ENCODE measurements at places on chromosomes 4 and X.

- no peak for DNase-seq
Observed at GRCh38 chr4:181017038-181017437, 1226.2 kb upstream of the TENM3 start.

GRCh38 chr4:121977251-121978171, 25.7 kb upstream of the TRPC3 start:
- DNase-seq: no peak

GRCh38 chr4:110518889-110519490, 43.0 kb downstream of the ENPEP start:
- DNase-seq: no peak

- no peak for DNase-seq
Observed at GRCh38 chr4:2071912-2072867, 13.1 kb downstream of the NAT8L start.

GRCh38 chr4:76090241-76090691, 15.8 kb downstream of the ART3 start:
- DNase-seq: no peak

- no peak for DNase-seq
Observed at GRCh38 chr4:182065255-182065654, 177.9 kb upstream of the TENM3 start.

GRCh38 chrX:135543924-135544323, 23.5 kb downstream of the INTS6L start:
- no peak for DNase-seq

GRCh38 chr4:53855581-53856250, 208.7 kb downstream of the CHIC2 start:
- no peak for DNase-seq

DNA sequence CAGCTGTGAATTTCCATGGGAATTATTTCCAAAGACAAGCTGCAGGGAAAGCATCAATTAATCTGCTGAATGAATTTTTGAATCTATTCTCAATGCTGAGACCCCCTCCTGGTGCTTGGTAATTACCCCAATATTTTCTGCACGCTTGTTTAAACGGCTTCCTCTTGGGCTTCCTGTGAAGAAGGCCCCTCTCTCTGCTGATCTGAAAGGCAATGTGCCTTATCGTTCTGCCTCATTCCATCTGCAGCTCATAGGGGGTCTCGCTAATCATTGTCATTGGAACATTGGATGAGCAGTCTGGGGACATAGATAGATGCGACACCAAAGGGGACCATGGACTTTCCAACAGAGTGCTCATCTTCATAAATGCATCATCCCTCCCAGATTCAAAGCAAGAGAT, 851.6 kb downstream of the PDHA2 start:
- DNase-seq: no peak

- DNase-seq: peak; percentile 69
Observed at GRCh38 chr4:7987148-7987989, 47.7 kb upstream of the AFAP1 start.

DNA sequence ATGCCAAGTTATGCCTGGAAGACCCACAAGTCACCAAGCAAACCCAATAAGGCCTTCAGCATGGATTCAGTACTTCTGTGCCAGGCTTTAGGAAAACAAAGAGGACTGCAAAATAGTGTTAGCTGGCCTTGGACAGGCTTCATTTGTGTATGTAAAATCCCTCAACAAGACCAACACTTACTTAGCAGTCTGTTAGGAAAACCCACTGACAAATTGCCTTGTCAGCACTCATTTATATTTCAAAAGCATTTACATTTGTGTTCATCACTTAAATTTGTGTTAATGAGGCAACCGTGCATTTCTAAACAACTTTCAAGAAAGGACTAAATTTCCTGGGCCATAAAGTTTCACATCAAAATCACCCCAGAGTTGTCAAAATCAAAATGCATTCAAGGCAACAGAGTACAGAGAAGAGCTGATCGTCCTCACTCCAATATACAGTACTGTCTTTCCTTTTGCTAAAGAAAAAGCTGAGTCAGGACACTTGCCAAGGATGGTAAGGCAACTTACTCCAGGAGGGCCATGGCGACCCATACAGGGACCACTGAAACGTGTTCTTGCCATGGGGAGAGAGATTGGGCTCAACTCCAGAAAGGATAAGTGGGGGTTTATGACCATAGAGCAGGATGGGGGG, 1.6 kb downstream of the S100G start:
- DNase-seq: no peak

GRCh38 chrX:116379854-116380253, 56.6 kb upstream of the SLC6A14 start:
- no peak for DNase-seq

DNA sequence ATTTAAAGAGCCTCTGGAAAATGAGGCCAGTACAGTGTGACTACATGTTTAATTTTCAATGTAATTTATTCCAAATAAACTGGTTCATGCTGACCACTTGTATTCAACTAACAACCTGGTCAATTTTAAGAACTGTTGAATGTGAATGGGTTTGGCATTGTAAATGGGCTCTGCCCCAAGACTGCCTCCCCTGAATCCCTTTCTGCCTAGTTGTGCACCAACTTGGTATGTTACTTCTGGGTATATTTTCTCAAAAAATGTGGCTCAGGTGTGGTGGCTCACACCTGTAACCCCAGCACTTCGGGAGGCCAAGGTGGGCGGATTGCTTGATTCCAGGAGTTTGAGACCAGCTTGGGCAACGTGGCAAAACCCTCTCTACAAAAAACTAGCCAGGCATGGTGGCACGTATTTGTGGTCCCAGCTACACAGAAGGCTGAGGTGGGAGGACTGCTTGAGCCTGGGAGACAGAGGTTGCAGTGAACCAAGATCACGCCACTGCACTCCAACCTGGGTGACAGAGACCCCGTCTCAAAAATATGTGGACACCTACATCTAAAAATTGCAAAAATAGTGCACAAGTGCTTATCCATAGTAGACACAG, 7.2 kb downstream of the RPL9 start:
- DNase-seq: no peak

GRCh38 chrX:6184900-6185515, 43.7 kb downstream of the NLGN4X start:
- no peak for DNase-seq

- no peak for DNase-seq
Observed at GRCh38 chr4:142265536-142265935, 580.6 kb downstream of the INPP4B start.

DNA sequence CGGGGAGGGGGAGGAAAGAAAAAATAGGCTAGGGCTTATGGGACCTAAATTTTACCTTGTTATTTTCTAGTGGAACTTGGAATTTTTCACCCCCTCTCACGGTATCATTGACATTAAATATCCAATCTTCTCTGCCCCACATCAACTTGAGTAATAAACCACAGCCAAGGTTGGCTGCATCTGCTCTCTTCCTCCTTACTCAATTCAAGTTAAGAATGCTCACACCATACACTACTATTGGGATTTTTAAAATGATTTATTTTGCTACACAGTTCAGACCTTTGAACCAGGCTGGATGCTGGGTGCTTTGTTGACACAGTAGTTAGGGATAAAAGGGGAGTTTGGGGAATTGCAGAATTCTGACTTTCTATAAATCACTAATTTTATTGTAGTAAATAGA, 78.2 kb upstream of the DHX15 start:
- DNase-seq: no peak

GRCh38 chrX:153414856-153415510, 3.7 kb downstream of the ZFP92 start:
- DNase-seq: no peak

- DNase-seq: no peak
Observed at GRCh38 chr4:184433258-184433892, 41.0 kb downstream of the IRF2 start.

DNA sequence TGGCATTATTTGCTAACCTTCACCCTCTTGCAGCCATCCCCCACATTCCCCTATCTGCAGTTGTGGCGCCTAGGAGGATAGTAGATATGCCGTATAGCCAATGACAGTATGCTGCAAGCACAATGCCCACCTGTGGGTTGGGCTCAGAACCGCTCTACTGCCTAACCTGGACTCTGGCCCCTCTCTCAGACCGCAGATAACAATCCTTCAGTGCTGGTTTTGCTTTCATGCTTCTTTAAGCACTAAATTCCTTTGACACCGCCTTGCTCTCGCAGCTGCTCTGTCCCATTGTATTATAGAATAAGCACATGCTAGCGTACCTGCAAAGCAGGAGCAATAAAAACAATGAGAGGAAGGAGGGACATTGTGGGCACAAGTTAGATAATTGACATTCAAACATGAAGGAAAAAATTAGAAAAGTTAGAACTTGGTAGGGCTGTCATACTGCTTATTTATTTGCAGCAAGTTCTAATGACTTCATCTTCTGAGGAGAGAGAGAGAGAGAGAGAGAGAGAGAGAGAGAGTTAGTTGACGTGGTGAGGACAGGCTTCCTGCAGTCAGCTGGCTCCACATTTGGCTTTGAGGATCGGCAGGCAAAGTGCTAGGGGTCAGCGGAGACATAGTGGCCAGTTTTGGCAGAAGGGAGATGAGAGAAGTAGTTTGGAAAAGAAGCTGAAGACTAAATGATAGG, 55.8 kb downstream of the WWC2 start:
- no peak for DNase-seq

DNA sequence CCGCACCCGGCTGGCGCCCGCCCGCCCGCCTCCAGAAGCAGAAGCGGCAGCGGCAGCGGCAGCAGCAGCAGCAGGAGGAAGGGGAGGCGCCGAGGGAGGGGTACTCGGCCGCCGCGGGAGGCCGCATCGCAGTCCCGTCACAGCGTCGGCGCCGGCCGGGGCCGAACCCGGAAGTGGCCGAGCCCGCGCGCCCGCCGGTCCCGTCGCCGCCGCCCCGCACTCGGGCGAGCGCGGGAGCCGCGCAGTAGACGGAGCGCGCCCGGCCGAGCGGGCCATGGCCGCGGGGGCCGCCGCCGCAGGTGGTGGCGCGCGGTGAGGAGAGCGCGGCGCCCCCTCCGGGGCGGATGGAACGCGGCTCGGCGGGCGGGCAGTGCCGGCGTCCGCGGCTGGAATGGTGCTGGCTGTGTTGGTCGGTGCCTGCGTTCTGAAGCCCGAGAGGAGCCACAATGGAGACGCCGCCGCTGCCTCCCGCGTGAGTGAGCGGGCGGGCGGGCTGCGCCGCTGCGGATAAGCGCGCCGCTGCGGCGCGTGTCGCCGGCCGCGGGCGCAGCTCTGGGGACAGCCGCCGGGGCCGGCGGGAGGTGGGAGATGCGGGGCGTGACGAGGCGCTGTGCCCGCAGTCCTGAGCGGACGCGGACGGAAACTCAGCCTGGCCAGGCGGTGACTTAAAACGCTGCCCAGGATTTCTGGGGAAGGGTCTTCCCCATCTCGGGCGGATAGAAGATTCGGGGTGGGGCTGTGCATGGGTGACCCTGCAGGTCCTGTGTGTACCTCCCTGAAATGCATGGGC, at the start of gene KLHL2:
Gene KLHL2 (plus strand): TSS at position 131 of the 790 bp plus-strand sequence. CDS start 316 bp downstream, at position 447.
- peak; percentile 73 for DNase-seq

- DNase-seq: no peak
Observed at GRCh38 chr4:166230841-166231240, 357.8 kb downstream of the TLL1 start.

DNA sequence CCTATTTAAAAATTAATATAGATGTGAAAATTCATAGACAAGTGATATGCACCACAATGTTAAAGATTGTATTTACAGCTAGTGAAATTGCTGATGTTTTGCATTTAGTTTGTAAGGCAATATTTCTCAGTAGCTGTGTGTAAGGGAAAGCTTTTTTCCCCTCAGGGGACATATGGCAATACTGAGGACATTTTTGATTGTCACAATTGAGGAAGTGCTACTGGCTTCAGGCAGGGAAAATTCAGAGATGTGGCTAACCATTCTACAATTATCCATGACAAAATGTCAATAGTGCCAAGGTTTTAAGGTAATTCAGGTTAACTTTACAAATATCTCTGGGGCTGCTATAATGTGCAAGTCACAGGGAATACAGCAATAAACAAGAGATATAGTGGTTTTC, 66.1 kb upstream of the IL15 start:
- DNase-seq: no peak

GRCh38 chrX:47571215-47571614, 10.2 kb downstream of the ARAF start:
- no peak for DNase-seq

DNA sequence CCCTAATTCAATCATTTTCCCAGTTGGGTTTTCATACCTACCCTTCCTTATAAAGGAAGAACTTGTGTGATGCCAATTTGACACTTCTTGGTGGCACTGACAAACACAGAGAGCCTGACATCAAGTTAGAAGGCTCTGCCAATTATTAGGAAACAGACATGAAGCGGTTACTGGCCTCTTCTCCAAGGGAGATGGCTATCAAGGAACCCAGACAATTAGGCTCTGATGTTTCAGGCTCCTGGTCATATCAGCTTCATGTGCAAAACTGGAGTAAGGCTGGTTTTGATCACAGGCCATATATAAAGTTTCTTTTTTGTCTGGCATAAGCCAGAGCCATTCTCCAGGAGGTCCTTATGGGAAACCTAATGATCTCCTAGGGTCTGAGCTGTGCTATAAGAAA, 428 bp downstream of the ARL13A start:
- no peak for DNase-seq

DNA sequence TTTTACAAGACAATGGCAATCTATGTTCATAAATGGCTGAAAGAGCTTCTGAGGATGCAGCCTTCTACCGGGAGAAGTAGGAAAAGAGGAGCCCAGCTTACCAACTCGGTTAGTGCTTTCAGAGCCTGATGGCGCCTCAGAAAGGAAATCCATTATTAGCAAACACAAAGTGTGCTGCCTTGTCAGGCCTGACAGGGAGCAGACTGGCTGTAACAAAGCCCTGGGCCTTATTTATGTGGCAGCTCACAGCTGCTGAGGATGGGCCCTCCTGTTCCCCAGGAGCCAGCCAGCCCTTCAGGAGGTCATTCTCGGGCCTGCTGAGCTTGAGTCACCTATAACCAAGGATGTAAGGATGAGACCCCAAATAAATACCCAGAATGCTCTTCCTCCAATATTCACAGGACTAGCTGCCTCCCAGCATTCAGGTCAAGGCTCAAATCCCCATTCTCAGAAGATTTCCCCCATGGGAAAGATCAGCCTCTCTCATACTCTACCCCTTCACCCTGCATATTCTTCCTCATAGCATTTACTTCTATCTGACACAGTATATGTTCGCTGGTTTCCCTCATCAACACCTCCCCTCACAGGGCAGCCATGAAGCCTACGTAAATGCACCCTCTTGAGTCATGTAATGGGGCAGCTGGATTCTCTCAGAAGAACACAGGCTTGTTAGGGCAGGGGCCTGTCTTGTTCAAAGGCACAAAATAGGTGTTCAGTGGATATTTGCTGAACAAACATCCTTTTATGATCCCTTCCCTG, 227.0 kb upstream of the RASGEF1B start:
- peak; percentile 20 for DNase-seq

DNA sequence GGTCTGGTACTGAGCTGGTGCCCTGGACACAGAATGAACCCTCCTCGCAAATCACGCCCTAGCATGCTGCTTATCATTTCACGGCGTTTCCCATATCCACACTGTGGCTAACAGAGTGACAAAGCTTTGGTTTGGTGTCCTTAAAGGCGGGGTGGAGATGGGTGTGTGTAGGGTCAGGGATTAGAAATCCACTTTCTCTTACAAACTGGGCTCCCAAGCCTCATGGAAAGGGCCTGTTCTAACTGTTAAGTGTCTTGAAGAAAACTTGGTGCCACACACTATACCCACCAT, 735 bp upstream of the CHRDL1 start:
- DNase-seq: no peak

- no peak for DNase-seq
Observed at GRCh38 chrX:2159861-2160260, 340.9 kb downstream of the DHRSX start.

GRCh38 chr4:186725469-186726425, 2.1 kb upstream of the FAT1 start:
- peak; percentile 63 for DNase-seq

GRCh38 chr4:6115746-6116586, 84.4 kb downstream of the JAKMIP1 start:
- DNase-seq: no peak

GRCh38 chr4:1305781-1306455, 16.2 kb downstream of the MAEA start:
- DNase-seq: no peak

GRCh38 chrX:7158468-7158990, 10.6 kb upstream of the PUDP start:
- no peak for DNase-seq
